ENCODE measurements at places on chromosomes 7 and 10. TPM values are rescaled to one million over a fixed set of nuclear protein-coding genes. Genes with fewer than 3 reads are reported as not detected.

- no peak for DNase-seq
Observed at GRCh38 chr7:142248-142941, 50.0 kb upstream of the FAM20C start.

DNA sequence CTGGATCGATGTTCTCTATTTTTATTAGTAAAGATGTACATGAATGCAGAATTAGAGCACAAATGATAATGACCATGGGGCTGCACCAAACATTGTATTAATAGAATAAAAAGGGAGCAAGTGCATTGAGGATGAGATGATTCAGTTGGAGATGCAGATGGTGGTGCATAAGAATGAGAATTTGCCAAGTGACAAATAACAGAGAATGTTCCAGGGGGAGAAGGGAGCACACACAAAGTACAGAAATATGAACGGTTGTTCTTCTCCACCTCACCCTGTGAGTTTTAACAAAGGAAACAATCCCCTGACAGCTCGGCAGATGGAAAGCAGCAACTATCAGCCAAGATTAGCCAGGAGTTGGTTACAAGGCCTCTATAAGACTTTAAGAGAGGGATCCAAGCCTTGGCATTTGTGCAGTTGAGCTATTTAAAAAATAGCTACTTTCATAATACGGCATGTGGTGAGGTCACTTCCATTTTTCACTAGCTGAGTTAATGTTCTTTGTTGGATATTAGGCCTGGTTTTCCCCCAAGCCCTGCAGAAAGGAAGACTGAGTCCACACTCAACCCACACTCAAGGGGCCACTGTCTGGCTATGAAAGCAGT lies 462.5 kb downstream of the TNS3 start:
- no peak for DNase-seq

GRCh38 chr10:97708976-97709946 lies 4.3 kb upstream of the MARVELD1 start:
- DNase-seq = no peak

C10orf67 gene
- polyA plus RNA-seq = 1.9 TPM

All from right renal cortex interstitium (tissue), 3 donors.